ENCODE measurements at places on chromosomes 2 and 18. TPM values are rescaled to one million over a fixed set of nuclear protein-coding genes. Genes with fewer than 3 reads are reported as not detected.

DNA sequence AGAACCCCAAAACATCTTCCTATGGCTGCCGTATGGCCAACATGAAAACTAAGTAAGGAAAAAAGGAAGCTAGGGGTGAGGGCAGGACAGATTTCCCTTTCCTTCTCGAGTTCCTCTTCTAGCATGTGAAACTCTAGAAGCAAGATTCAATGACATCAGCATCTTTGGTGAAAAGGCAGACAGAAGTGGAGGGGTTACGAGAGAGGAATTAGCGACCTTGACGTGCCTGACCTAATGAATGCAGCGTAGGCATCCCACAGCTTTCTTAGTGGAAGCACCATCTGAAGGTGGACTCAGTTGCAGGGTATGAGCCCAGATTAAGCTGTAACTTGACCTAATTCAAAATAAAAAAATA lies 47.9 kb upstream of the PELI1 start:
- no peak for DNase-seq

- no peak for DNase-seq
Measured at GRCh38 chr18:74284980-74285355, 6.8 kb downstream of the CYB5A start.

DNA sequence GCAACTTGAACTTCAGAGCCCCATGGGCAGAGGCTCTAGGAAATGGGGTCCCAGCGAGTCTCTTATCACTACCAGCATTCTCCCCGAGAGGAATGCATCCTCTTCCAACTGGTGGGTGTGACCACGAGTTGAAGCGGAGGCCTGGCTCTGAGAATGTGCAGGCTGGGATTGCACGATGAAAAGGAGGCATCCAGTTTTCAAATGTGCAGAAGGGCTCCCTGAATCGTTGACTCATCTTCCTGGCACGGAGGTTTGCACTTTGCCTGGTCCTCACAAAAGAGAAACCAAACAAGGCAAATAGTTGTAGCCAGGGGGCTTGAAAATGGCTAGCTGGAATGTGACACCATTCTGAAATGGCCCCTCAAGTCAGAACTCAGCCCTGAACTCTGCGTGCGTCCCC lies 216.7 kb downstream of the GLI2 start:
- no peak for DNase-seq

DNA sequence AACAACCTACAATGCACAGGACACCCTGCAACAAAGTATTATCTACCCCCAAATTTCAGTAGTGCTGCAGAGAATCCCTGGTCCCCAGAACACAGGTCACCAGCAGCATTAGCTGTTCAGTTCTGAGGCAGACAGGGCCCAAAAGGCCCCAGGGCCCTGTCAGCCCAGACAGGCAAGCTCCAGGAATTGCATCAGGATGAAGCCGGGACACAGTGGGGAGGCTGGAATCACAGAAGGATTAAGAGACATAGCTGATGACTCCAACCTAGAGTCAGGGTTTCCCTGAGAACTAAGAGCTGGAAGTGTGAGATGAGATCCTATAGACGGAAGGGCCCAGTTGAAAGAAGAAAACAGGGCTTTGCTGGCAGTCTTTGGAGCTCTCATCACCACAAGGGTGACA lies 148.1 kb downstream of the GALNT14 start:
- DNase-seq: no peak

GRCh38 chr2:177553176-177553884 lies 160.8 kb downstream of the AGPS start:
- no peak for DNase-seq

OBSL1 gene
- polyA plus RNA-seq: 151 TPM

PNKD gene
- polyA plus RNA-seq: 108 TPM

HOXD12 gene
- polyA plus RNA-seq: 0.20 TPM
